Activated CD4-positive, CD25-positive, alpha-beta regulatory T cell treated with anti-CD3 and anti-CD28 coated beads, Interleukin-2, amount 50 U/mL, for 24 hours (primary cell): ENCODE measurements at places on chromosomes 11 and 22.

- no peak for ATAC-seq
Measured at GRCh38 chr11:44886790-44887140, 63.9 kb downstream of the TP53I11 start.

DNA sequence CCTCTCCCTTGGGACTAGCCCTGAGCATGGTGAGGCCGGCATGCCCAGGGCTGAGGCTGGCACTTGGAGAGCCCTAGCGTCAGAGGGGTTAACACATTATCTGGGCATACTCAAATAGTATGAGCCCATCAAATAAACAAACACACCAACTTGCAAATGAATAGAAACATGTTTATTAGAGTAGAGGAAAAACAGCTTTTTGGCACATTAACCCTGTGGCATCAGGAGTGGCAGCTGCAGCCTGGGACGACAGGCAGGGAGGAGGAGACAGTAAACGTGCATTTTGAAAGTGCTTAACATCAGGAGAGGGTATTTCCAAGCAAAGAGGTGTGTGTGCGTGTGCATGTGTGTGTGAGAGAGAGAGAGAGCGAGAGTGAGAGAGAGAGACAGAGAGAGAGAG is 684.9 kb downstream of the NTM start:
- ATAC-seq = no peak

DNA sequence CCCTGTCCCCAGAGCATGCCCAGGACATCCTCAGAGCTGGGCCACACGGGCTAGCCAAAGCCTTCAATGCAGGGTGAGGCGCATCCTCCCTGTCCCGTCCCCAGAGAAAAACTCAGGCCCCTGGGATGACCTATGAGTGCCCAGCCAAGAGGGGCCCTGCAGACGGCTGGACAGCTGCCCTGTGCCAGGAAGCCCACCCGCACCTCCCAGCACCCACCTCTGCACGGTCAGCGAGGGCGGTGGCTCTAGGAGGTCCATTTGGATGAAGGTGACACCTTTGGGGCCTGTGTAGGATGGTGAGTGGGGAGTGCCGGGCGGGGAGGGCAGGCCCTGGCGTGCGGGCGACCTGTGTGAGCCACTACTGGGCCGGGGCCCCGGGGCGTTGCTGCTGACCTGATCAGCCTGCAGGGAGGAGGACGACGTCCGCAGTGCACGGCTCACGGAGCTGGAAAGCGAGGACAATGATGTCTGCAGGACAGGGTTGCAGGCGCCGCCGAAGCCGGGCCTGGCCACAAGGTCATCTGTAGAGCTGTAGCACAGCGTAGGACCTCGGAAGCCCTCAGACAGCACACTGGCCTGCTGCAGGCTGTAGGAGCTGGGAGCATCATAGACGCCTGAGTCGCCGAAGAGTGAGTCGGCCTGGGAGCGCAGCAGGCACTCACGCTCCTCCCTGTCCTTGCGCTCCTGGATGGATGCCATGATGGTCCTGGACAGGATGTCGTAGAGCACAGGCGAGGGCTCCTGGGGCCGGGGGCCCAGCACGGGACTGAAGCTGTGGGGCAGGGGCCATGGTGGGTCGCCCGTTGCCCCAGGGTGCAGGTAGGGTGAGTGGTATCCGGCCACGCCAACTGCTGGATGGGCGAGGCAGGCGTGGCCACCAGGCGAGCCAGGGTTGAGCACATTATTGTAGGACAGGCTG is 180.5 kb downstream of the IGLL1 start:
- no peak for ATAC-seq

GRCh38 chr11:94537031-94537600 is 6.6 kb upstream of the FUT4 start:
- no peak for ATAC-seq

GRCh38 chr11:31531293-31531692 is 21.7 kb downstream of the ELP4 start:
- ATAC-seq = no peak

DNA sequence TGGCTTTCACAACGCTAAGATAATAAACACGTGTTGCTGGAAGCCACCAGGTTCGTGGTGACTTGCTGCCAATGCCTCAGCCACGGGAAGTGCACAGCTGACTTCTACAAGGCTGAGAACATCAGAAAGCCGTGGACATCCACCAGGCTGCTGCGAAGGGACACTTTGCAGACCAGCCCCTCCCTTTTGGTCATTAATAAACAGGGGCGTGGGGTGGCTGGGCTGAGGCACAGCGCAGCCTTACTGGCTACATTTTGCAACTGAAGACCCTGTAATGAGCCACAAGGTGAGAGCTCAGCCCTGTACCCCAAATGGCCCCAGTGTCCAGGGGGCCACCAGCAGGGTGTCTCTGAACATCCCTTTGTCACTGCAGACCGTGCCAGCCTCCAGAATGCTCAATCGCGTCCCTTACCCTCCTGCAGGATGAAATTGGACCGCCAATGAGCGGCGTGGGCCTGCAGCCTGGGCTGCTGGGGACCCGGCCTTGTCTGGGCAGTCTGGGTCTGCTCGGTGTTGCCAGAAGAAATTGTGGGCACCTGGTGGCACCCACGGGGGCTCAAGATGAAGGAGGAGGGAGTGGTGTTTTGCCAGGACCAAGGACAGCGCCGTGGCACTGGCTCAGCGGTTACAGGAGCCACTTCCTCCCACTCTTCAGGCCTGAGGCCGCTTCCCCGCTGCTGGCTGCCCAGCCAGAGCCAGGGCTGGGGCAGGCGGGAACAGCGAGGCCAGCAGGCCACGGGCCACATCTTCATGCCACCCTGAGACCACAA is 181.9 kb downstream of the CTTN start:
- ATAC-seq = no peak

DNA sequence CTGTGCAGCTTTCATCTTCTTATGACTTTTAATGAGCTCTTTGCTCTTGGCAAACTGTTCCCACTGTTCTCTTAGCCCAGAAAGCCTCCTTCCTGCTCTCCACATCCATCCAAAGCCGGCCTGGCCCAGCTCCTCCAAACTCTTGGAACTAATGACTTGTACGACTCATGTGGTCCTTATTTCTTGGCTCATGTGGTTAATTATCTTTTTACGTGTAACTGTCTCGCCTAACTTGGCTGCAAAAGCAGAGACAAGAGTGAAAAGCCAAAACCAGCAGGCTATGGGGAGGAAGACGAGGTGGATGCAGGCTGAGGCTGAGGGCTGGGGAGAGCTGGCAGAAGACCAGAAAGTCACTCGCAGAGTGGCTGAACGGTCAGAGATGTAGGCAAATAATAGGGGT is 5.5 kb downstream of the CSNK2A3 start:
- no peak for ATAC-seq

GRCh38 chr11:27287205-27287604 is 75.8 kb downstream of the CCDC34 start:
- no peak for ATAC-seq

- no peak for ATAC-seq
Measured at GRCh38 chr11:70578831-70579230, 180.5 kb downstream of the CTTN start.

DNA sequence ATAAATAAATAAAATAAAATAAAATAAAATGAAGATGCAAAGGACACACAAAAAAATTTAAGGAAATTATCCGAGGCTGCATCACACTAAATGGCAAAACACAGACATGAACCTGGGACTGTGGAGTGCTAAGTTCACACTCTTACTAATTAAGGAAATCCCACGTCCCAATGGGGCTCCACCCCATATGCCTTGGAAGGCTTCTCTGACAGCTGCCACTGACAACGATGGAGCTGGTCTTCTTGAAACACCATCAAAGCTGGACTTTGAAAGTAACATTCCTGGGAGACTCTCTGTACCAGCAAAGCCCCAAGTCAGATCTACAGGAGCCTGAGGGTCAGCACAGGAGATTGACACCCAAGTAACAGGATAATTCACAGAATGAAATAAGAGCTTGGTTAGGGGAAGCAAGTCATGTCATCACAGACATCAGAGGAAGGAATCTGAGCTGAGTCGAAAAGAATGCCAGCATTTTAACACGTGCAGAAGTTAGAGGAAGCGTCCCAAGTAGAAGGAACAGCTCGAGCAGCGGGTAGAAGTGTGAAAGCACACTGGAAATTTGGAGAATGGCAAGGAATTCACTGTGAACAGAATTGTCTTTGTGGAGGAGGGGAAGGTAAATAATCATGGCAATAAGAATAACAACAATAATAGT is 13.8 kb downstream of the TPST2 start:
- no peak for ATAC-seq

GRCh38 chr11:71568704-71569349 is 3.5 kb downstream of the KRTAP5-10 start:
- no peak for ATAC-seq

DNA sequence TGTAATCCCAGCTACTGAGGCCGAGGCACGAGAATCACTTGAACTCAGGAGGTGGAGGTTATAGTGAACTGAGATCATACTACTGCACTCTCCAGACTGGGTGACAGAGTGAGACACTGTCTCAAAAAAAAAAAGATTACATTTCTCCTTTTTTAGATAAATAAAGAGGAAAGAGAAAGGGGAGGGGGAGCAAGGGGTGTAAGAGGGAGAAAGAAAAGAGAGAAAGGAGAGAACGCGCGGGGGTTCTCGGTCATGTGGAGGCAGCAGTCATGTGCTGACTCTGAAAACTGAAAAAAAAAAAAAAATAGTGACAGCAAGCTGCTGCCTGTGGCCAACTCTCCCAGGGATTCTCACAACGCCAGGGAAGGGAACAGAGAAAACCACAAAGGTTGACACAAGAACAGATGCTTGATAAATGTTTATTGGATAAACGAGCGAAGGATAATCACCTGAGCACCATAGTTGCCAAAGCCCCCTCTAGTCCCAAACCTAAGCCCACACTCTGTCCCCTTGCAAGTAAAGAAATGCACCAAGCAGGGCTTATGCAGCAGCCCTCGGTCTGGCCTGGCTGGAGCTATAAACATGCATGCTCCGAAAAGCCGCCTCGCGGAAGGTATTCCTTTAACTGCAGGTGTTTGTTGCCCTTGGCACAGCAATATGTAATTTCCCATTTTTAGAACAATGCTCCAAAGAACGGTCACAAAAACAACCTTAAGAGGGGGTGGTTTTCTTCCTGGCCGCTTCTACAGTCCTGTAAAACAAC is 14.5 kb downstream of the SCGB1A1 start:
- ATAC-seq = no peak

- no peak for ATAC-seq
Measured at GRCh38 chr22:42380769-42381551, 51.2 kb downstream of the NFAM1 start.

DNA sequence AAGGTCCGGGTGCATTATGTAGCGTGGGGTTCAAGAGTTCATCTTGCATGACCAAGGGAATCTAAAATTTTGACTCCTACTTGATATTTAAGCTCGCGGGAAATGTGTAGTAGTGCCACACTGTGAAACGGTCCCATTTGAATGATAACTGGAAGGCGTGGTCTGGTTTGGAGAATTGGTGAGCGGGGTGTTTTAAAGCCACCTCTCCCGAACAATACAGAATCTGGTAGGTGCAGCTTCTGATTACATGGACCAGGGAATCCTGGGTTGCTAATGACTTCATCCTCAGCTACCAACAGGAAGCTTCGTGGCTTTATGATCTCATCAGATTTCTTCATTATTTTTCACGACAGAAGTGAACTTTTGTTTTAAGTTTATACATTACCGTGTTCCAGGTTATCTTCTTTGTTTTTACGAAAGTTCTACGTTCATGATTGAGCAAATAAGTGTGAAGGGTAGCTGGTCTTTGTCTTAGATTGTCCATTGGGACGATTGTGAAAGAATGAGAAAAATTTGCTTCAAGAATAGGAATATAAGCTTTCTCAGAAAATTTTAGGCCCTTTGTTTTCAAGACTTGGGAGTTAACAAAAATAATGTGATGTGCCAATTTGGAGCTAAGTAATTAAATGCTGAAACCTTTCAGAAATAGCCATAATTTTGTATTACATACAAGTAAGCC is 1.7 kb downstream of the QSER1 start:
- ATAC-seq = no peak

GRCh38 chr11:68189082-68189481 is 24.0 kb downstream of the KMT5B start:
- ATAC-seq = no peak

GRCh38 chr11:115724666-115725065 is 220.5 kb upstream of the CADM1 start:
- no peak for ATAC-seq

GRCh38 chr11:11491014-11491413 is 130.8 kb downstream of the GALNT18 start:
- ATAC-seq = no peak

DNA sequence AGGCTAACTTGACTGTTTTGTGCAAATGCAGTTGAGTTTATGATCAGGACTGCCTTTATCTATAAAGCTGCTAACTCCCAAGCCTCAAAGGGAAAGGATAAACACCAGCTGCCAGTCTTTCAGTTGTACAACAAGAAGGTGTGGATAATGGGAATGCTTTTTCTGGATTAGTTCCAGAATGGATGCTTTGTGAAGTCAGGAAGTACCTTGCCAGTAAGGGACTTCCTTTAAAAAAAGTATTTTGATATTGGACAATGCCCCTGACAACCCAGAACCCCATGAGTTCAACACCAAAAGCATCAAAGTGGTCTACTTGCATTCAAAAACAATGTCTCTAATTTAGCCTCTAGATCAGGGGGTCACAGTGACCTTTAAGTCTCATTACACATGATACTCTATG is 32.0 kb downstream of the OR5A2 start:
- no peak for ATAC-seq

- ATAC-seq = no peak
Measured at GRCh38 chr22:29055192-29055830, 6.3 kb downstream of the C22orf31 start.

DNA sequence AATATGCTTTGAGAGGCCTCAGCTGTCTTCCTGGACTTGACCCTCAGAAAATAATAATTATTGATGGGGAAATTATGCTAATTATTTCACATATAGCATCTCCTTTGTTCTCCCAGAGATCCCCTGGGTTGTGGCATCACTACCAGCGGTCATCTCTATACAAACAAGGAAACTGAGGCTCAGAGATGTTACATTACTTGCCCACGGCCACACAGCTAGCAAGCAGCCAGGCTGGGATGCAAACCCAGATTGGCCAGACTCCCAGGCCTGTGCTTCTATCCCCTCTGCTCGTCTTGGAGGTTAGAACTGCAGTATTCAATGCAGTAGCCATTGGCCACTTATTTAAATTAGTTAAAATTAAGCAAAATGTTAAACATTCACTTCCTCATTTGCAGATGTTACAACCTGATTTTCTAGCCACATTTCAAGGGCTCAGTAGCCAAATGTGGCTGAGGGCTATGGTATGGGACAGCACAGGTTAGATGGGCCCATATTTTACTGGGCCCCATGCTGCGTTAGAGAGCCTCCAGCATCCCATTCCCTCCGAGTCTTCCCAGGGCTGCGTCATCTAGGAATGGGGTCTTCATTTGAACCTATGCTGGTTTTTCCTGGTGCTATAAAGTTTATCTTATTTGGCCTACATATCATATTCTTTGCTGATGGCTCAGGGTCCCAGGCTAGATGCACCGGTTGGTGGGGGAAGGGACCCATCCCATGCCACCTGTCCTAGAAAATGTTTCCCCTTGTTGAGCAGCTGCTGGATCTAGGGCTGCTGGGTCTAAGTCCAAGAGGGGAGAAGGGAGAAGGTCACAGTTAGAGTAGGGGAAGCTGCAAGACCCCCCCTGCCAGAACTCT is 2.2 kb downstream of the SLC35C1 start:
- ATAC-seq = no peak

DNA sequence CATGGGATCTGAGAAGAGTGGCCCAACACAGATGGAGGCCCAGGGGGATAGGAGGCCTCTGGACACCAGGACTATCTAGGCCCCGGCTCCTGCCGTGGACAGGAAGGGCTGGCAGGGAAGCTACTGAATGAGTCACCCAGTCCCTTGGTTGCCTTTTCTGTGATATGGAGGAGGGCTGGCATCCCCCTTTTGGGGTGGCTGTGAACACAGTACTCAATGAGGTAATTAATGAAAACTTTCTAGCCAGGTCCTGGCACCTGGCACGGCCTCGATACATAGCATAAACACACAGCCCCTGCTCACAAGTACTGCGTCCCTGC is 163.2 kb downstream of the CHST1 start:
- no peak for ATAC-seq
